Heart right ventricle (tissue), 16 donors: ENCODE measurements at places on chromosomes 2 and 18. TPM values are rescaled to one million over a fixed set of nuclear protein-coding genes. Genes with fewer than 3 reads are reported as not detected.

Gene GLI2
- polyA plus RNA-seq = 0.37 TPM

Gene METTL8
- 1.7 TPM for polyA plus RNA-seq

Gene CXCR2
- 0.22 TPM for polyA plus RNA-seq

Gene REEP1
- 20.9 TPM for polyA plus RNA-seq

Gene EVA1A
- polyA plus RNA-seq = 0.73 TPM

- no peak for DNase-seq
These were observed 156.6 kb downstream of the INO80D start for GRCh38 chr2:205929246-205929942.

DNA sequence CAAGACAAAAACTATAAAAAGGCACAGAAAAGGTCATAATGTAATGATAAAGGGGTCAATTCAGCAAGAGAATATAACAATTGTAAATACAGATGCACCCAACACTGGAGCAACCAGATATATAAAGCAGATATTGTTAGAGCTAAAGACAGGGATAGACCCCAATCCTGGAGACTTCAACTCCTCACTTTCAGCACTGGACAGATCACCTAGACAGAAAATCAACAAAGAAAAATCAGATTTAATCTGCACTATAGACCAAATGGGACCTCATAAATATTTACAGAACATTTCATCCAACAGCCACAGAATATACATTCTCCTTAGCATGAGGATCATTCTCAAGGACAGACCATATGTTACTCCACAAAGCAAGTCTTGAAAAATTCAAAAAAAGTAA lies 114.2 kb downstream of the ROCK1 start:
- no peak for DNase-seq
